ENCODE measurements at places on chromosomes 11 and 22.

GRCh38 chr11:12889243-12889642 is 119.9 kb upstream of the RASSF10 start:
- no peak for DNase-seq

GRCh38 chr11:40132912-40133311 is 1326.5 kb downstream of the LRRC4C start:
- no peak for DNase-seq

DNA sequence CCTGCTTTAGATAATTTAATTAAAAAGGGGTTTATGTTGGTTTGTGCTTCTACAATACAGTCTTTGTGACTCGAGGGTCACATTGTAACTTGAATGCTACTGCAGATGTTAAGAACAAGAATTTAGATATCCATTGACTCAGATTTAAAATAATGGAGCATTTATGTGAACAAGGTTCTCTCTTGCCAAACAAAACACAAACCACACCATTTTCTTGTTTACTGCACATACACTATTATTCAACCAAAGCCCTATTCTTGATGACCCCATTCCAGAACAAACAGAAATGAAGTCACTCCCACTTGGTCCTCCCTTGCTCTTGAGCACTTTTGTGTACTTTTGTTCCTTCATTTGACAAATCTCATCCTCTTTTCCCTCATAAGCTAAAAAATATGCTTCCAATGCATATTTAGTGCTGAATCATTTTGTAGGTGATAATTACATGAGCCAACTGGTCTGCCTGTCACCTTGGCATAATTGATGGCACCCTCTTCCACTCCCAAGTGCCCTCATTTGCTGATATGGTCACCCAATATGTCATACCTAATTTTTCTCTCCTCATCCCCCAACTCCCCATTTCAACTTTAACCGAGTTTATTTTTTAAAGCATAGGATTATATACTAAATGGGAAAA is 2.8 kb downstream of the C11orf71 start:
- DNase-seq = no peak

GRCh38 chr11:119752946-119753345 is 23.9 kb upstream of the NECTIN1 start:
- no peak for DNase-seq

GRCh38 chr22:20069331-20070042 is 10.6 kb upstream of the DGCR8 start:
- no peak for DNase-seq

DNA sequence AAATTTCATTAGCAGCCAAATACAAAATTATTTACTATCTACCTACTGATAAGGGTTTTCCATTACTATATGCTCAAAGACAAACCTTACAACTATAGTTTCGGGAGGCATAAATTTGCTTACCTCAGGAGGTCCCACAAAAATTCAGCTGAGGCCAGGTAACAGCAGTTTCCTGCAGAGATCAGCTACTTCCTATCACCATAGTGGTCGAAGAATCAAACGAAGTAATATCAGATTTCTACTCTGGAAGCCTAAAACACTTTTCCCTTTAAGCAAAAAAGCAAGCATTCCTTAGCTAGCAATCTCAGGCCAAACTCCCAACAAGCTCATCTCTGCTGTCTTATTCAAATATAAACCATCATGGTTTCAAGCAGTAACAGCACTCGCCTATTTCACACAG is 3.1 kb downstream of the NAP1L4 start:
- DNase-seq = no peak

- DNase-seq = no peak
These were observed 13.7 kb upstream of the RAB38 start for GRCh38 chr11:88188932-88189253.

DNA sequence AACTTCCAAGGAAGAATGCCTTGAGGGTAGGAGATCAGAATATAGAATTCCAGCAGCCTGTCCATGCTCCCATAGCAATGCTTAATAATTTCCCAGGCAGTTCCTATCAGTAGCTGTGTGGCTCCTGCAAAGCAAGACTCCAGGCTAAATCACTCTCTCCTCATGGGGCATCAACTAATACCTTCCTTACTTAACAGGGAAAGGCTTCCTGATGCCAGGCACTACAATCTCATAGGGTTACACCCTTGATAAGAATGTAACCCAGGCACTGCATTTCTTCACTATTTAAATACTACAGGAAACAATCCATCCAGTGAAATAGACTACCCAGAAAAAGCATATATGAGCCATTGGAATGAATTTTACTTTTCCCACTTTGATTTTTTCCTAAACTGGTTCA is 615.0 kb upstream of the ARHGAP42 start:
- DNase-seq = no peak

DNA sequence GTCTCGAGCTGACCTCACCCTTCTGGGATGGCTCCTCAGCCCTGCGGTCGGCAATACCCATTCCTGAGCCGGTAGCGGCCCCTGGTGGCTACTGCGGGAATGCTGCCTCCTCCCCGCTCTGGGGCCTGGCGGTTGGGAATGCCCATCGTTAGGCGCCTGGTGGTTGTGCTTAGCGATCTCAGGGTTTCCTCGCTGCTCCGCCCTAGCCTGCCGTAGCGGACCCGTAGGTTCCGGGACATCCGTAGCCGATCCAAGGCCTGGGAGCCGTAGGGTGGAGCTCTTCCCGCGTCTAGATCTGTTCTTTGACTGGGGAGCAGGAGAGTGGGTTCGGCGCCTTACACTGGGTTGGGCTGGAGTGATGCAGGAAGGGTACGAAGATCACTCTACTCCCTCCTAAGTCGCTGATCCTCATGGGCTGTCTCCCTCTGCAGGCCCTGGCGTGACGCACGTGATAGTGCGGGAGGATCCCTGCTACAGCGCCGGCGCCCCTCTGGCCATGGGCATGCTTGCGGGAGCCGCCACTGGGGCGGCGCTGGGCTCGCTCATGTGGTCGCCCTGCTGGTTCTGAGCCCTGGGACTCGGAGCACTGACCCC is 14.8 kb downstream of the PLEKHB1 start:
- peak; percentile 62 for DNase-seq

- DNase-seq = no peak
These were observed 77.7 kb upstream of the FAM181B start for GRCh38 chr11:82811369-82811768.

DNA sequence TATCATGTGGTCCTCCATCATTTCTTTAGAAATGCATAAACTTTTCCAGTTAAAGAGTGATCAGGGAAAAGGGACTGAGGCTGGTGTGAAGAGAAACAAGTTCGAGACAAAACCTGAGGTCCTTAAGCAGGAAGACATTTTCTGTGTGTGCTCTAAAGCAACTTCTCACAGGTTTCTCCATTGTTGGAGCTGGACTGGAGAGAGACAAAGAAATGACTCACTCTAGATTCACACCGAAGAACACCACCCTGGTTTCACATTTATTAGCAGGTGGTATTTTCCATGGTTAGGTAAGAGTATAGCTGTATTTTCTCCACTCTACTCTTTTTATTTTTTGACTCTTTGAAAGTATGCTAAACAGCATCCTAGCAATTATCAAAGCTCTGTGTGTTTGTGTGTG is 736.4 kb downstream of the KCNA4 start:
- DNase-seq = no peak
